ENCODE measurements at places on chromosomes 11 and 22. TPM values are rescaled to one million over a fixed set of nuclear protein-coding genes. Genes with fewer than 3 reads are reported as not detected.

DNA sequence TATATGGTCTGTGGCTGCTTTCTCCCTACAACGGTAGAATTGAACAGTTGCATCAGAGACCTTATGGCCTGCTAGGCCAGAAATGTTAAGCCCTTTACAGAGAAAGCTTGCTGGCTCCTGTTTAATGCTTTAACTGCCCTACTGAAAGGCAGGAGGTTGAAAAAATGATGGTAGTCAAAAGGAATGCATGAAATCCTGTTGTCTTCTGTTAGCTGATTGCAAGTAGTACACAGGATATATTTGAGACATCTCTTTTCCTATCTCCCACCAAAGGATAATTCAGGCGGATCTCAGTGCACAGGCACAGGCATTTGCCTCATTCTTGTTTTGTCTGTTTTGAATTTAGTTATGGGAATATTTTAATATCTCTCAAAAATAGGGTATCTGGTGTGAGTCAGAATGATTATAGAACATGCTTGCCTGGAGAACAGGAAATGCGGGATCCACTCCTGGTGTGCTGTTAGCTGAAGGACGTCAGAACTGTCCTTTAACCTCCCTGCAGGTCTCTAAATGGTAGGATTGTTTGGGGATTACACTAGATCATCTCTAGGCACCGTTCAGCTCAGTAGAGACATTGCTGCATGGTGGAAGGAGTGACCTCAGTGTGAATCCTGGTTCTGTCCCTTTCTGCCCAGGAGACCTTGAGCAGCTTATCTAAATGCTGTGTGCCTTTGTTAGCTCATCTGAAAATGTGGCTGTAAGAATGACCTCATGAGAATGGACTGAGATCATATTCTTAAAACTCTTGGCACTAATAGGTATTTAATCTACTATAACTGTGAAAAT lies 49.5 kb downstream of the PACS1 start:
- DNase-seq, result peak; percentile 29

- no peak for DNase-seq
Measured at GRCh38 chr22:37820350-37820749, 2.8 kb upstream of the GALR3 start.

DNA sequence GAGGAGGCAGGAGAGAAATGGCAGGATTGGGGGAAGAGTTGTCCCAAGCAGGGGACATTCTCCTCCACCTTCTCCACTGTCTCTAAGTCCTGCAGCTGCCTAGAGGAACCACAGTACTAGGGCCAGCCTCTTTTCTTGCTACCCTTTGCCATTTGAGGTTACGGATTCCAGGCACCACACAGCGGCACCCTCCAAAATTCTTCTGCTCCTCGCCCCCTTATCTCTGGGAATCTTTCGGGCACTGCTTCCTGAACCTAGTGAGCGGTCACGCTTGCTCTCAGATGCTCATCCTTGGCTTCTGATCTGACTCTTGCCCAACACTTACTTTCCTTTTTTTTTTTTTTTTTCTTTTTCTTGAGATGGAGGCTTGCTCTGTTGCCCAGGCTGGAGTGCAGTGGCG lies 26.6 kb upstream of the XBP1 start:
- DNase-seq, result no peak

- peak; percentile 35 for DNase-seq
Measured at GRCh38 chr22:24536089-24536488, 18.8 kb downstream of the GUCD1 start.

GRCh38 chr11:35250621-35251020 lies 111.7 kb downstream of the CD44 start:
- DNase-seq, result no peak

GRCh38 chr11:106706355-106706754 lies 311.9 kb downstream of the GUCY1A2 start:
- DNase-seq, result no peak

DNA sequence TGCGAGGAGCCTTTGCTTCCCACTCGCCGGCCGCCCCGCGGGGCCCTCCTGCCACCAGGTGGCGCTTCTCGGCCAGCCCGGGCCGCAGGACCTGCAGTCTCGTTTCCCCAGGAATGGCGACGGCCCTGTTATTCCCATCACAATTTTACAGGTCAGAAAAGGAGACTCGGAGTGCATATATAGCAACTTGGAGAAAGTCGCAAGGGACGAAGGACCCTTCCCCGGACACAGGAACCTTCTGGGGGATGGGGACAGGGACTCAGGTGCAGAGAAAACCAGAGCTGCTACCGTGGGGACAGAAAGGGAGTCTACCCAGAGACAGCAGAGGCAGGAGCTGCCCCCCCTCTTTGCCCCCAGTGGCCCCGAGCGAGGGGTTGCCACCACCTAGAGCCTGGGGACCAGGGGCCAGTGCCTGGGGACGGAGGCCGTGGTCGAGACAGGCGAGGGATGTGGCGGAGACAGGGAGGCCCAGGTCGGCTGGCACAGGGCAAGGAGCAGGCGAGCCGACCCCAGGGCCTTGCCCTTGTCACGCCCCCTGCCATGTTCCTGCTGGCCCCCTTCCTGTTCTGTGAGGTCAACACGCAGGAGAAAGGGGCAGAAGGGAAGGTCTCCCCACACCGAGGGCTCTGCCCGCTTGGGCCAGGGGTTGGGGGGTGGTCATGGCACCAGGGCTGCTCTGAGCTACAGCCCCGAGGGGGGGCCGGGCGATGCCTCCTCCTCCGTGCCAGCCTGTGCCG lies 3.5 kb upstream of the KRTAP5-6 start:
- peak; percentile 82 for DNase-seq

- DNase-seq, result no peak
Measured at GRCh38 chr11:10631761-10632160, 61.8 kb downstream of the IRAG1 start.

PGM2L1 gene
- 0.66 TPM for total RNA-seq

BEST1 gene
- 1.6 TPM for total RNA-seq

PPME1 gene
- total RNA-seq, result 12.9 TPM
